ENCODE measurements at places on chromosomes 13 and 19.

- no peak for DNase-seq
These were observed 61.5 kb downstream of the IER2 start for GRCh38 chr19:13211426-13212308.

- DNase-seq = no peak
These were observed 14.0 kb upstream of the KPTN start for GRCh38 chr19:47497821-47498520.

DNA sequence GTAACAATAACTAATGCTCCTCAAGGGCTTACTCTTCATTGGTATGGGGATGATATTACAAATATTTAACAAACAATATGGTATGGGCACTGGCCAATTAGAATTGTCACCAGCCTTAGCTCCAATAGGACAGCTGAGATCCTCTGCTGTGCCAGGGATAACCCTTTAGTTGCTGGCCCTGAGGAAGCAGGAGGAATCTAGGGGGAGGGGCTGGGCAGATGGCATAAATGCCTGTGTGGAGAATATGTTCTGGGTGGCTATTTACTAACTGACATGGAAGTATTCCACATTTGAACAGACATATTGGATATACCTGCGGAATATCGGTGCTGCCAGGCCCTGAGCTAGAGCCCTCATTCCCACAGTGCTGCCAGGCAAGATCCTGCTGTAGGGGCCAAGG, 16.6 kb upstream of the LRCH1 start:
- no peak for DNase-seq

- no peak for DNase-seq
These were observed 164.8 kb upstream of the KL start for GRCh38 chr13:32851083-32852069.

- no peak for DNase-seq
These were observed 60.1 kb downstream of the RNASEH2B start for GRCh38 chr13:50969691-50970090.

DNA sequence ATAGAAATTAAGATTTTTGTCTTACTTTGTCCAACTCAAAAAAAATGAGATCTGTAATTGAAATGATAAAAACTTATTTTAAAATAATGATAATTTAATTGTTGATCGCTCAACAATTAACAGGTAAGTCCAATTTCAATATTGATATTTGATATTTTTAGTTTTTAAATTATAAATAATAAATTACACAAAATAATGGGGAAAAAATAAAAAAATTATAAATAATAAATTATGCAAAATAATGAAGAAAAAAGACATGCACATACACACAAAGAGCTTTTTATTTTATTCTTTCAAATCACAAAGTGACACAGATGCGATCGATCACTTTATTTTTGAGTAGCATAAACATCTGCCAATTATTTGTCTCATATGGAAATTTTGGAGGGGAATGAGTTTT, 40.8 kb downstream of the KCTD12 start:
- no peak for DNase-seq

- DNase-seq = no peak
These were observed 3.4 kb downstream of the SLITRK1 start for GRCh38 chr13:83878691-83879430.

- DNase-seq = no peak
These were observed 62.1 kb downstream of the ING1 start for GRCh38 chr13:110775576-110775975.

- no peak for DNase-seq
These were observed 892.9 kb downstream of the EFNB2 start for GRCh38 chr13:105642511-105642958.

DNA sequence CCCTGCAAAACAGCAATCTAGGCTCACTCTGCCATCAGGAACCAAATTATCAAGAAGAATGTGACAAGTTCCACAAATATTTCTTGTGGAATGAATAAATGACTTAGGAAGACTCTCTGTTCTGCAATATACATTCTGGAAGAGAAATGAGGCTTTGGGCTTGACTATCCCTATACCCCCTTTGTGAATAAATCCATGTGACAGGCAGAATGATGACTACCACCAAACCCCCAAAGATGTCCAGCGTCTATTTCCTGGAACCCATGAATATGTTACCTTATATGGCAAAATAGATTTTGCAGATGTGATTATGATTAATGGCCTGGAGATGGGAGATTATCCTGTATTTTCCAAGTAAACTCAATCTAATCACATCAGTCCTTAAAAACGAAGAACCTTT, 139.3 kb downstream of the ENOX1 start:
- DNase-seq = no peak

Data from NCI-H1092 (cell line).